ENCODE measurements at places on chromosomes 5 and 9.

DNA sequence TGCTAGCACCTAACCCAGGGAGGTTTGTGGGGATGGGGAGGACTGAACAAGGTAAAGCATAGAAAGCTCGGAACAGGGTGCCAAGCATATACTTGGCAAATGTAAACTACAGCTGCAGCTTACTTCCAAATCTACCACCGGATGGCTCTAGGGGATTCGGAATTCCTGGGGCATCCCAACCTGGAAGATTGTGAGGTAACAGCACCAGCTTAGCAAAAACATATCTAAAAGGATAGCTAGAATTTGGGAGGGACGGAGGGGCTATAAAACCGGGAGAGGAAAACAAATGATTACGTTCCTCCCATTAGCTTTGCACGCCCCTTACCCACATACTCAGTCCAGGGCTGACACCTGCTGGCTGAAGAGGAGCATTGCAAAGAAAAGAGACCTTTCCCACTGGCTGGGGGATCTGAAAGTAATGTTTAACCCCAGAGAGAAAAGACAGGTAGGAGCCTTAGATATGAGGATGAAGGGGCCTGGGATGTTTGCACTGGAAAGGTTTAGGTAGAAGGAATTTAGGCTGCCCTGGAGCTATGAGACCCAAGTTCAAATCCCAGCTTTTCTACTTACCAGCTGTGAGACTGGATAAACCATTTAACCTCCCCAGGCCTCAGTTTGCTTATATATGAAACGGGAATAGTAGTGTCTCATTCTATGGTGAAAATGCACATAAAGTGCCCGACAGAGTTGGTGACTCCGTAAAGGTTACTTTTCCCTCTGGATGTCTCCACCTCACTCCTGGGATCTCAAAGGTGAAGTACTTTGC, 73.6 kb downstream of the FAM114A2 start:
- DNase-seq = no peak

- DNase-seq = no peak
Observed at GRCh38 chr5:137146402-137146890, 352.7 kb downstream of the SPOCK1 start.

DNA sequence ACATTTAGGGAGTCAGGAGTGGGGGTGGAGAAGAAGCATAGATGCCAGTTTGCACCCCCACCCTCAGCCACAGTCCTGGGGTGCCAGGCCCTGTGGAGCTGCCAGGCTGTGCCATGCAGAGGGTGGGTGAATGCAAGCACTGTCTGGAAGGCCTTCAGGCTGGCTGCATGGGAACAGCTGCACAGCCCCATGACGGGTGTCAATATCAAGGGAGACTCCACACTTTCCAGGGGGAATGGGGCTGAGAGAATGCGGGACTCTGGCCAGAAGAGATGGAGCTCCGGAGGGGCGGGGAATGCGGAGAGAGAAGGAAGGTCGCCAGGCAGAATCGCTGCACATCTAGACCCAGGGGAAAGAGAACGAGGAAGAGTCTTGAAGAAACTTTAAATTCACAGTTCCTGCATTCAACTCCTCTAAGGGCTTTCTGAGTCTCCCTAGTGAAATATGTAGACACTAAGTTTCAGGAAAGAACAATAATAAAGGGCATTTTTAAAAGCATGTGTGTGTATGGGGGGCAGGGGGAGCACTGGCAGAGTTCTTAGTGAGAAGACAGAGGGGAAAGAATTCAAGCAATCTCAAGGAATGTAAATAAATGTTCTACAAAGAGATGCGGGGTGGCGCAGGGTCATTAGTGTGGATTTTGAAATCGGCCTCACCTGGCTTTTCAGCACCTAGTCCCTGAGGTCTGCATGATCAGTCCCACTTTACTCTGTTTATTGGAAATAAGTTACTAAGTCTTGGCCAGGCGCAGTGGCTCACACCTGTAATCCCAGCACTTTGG, 59.1 kb downstream of the BOD1 start:
- DNase-seq = no peak

GRCh38 chr9:4301971-4302427, 2.1 kb upstream of the GLIS3 start:
- no peak for DNase-seq

- DNase-seq = no peak
Observed at GRCh38 chr5:148437249-148437648, 53.5 kb downstream of the FBXO38 start.

GRCh38 chr9:21443849-21444625, 3.8 kb downstream of the IFNA1 start:
- no peak for DNase-seq

DNA sequence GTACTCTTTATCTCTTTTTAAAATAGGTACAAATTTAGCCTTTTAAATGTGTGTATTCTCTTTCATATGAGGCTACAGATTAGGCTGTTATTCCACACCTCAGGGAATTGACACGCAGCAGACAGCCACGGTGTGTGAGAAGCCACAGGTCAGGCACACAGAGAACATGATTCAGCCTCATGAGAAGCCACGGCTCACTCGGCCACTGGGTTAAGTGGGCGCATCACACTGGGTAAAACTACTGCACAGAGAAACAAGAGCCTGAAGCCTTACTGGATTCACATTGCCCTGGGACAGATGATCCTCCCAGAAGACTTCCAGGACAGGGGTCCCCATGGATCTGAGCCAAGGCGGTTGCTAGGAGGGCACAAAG, 28.2 kb downstream of the LPCAT1 start:
- no peak for DNase-seq

DNA sequence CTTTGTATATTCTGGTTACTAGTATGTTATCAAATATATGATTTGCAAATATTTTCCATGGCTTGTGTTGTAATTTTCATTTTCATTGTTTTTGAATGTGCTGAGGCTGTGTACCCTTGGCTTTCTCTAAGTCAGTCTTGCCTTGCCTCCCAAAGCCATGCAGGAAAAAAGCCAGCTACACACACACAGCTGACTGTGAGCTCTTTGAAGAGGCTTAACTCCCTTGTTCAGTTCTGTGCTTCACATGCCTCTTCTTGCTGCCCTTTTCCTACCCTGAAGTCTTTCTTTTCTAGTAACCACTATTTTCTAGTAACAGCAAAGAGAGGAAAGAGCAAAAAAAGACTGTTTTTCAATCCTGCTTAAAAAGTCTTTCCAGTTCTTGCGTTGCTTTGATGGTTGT, 53.9 kb downstream of the KCNN2 start:
- DNase-seq = no peak

GRCh38 chr5:91484662-91485061, 101.5 kb upstream of the ARRDC3 start:
- no peak for DNase-seq

GRCh38 chr9:69771775-69772418, 12.1 kb upstream of the PTAR1 start:
- no peak for DNase-seq

DNA sequence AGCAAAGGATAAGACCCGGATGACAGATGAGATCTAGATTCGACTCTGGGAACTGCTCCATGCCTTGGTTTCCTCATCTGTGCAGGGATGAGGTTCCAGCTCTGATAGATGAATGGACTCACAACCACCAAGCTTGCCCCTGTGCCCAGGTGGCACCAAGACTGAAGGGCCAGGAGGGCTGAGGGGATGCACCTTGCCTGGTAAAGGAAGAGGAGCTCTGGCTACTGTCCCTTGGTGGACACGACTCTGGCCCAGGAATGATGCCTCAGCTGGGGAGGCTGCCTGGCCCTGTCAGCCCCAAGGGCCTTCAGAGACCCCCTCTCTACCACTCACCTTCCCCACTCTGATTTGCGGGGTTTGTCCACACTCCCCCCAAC, 24.9 kb upstream of the ANXA6 start:
- DNase-seq = no peak

GRCh38 chr9:16057541-16057940, 504.7 kb downstream of the CCDC171 start:
- no peak for DNase-seq

DNA sequence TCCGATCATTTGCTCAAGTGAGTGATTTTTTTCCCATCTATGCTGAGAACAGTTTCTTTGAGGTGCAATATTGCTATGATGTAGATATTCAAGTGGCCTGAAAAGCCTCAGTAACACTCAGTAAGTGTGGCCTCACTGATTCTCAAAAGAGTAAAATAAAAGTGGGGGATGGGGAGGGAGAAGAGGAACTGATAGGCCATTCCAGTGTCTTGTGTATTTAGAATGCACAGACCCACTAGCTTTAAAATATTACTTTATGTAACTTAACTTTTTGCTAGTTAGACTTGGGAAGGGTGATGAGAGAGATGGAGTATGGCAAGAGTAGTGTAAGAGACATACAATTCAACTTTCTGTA, 79.5 kb upstream of the ZNF608 start:
- no peak for DNase-seq

- no peak for DNase-seq
Observed at GRCh38 chr5:149632311-149633251, 51.3 kb downstream of the ARHGEF37 start.

GRCh38 chr9:126128494-126129142, 198.0 kb upstream of the MVB12B start:
- DNase-seq = no peak

DNA sequence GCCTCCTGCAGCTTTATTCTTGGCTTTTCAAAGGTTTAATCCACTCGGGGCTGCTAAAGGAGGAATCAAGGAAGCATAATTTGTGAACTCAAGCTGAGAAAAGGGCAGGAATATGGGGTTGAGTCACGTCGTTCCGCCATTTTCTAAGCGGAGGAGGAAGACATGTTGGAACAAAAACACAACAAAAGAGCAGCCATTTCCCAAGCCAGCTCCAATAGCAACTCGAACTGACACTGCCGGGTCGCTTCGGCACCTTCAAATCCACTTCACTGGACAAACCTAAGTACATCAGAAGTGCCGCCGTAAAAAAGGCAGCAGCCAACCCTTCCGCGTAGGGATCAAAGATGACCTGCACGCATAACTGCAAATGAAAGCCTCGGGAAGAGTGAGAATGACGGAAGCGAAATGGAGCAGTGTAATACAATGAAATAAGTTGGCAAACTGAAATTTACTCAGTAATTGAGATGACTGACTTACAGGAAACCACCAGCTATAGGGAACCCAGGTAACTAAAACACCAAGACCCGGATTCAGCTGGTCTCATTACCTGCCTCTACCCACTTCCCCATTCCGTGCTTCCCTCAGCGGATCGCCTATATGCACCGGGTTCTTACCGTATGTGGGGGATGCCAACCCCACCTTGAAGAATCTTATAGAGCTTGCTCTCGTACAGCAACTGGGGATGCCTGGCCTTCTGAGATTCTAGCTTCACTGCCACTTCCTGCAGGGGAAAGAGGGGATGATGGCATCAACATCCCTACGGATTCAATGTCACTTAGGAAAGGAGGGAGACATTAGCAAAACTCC, 1.6 kb downstream of the CSNK1A1 start:
- no peak for DNase-seq

- DNase-seq = no peak
Observed at GRCh38 chr9:86079865-86080469, 19.4 kb downstream of the GOLM1 start.

DNA sequence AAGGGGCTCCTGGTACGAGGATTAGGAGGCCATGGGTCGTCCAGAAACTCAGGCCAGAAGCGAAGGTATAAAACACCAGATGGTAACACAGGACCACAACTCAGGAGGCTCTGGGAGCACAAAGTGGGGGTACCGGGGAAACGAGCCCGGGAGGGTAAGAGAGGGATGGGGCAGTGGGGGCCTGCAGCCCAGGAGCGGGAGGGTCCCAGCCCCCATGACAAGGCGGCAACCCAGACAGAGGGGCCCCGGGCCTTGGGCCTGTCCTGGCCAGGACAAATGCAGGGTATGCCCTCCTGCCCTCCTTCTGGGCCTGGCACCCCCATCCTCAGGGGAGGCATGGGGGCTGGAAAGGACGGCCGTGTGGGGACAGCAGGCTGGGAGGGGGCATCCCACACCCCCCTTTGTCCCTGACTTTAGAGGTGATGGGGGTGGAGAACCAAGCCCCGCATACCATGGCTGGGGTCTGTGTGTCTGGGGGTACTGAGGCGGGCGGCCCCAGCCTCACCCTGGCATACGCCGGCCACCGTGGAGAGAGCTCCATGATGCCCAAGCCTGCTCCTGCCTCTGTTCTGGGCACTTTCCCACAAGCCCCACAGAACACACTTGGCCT, 47.0 kb upstream of the EXOC3 start:
- no peak for DNase-seq
